IPS DF 19.7 (cell line): ENCODE measurements at places on chromosomes 6 and 20.

GRCh38 chr20:63890201-63890576 is 4.7 kb upstream of the DNAJC5 start:
- no peak for DNase-seq

- no peak for DNase-seq
Observed at GRCh38 chr6:6438286-6438685, 117.8 kb upstream of the F13A1 start.

DNA sequence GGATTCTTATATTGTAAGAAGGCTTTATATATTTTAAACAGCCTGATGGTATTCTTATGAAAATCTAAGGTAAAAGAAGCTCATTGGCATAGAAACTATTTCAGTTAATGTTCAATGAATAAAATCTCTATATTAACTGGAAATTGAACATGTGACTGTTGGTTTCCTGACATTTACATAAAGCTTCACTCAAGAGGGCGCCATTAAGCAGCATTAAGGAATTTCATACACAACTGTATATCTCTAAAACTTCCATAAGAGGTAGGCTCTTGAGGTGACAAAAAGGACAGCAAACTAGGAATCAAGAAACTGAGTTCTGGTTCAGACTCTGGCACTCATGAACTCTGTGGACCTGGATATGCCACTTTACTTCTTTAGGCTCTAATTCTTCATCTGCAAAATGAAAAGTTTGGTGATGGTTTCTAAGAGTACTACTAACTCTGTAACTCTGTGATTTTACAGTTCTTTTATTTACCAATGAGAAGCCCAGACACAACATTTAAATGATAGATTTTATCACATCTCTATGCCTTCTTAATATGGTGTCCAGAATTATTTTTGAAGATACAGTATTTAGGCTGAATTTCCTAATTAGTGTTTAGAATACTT is 147.5 kb downstream of the FLRT3 start:
- no peak for DNase-seq

- DNase-seq = no peak
Observed at GRCh38 chr6:130020073-130020906, 1.9 kb downstream of the L3MBTL3 start.

DNA sequence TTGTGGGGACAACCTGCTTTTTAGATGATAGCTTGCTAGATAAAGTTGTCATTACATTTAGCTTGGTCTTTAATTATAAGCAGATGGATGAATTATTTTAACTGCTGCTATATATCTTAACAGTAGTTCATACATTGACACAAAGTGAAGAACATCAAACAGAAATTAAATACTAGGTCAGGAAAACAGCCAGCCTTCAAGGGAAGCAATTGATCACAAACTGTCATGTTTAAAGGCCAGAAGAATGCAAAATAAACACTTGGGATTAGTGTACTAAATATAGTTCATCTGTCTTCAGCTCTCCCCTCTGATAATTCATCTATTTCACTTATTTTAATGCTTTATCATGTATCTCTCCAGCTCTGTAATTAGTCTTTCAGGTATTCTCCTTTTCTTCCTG is 225.1 kb upstream of the FERMT1 start:
- DNase-seq = no peak

DNA sequence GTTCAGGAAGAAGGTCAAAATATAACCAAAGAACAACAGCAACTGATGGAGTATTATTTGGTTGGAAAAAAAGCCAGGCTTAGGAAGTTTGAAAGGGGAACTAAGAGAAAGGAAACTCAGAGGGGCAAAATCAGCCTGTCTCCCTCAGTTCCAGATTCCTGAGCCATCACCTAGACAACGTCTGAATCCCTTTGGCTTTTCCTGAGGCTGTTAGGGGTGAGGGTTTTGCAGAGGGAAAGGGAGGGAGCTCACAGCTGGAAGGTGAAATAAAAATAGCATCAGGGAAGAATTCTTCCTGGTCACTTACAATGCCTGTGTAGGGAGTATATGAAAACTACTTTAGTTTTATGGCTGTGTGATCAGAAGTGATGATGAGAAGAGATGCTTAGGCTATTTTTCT is 100.5 kb downstream of the SOBP start:
- no peak for DNase-seq

DNA sequence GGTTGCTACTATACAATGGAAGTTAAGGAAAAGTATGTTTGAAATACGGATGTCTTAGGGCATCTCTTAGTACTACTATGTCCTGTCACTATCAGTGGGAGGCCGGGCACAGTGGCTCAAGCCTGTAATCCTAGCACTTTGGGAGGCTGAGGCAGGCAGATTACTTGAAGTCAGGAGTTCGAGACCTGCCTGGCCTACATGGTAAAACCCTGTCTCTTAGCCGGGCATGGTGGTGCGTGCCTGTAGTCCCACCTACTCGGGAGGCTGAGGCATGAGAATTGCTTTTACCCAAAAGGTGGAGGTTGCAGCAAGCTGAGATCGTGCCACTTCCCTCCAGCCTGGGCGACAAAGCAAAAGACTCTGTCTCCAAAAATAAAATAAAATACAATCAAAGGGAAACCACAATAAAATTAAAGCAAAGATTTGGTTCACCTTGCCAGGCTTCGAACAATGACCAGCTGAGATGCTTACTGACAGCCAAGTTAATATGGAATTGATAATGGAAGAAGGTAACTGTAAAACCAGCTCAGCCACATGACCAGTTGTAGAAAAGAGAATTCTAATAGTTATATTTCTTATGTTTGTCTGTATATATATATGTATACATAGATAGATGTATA is 6.5 kb downstream of the CD24 start:
- no peak for DNase-seq

GRCh38 chr6:139124887-139125672 is 9.8 kb upstream of the HECA start:
- no peak for DNase-seq

DNA sequence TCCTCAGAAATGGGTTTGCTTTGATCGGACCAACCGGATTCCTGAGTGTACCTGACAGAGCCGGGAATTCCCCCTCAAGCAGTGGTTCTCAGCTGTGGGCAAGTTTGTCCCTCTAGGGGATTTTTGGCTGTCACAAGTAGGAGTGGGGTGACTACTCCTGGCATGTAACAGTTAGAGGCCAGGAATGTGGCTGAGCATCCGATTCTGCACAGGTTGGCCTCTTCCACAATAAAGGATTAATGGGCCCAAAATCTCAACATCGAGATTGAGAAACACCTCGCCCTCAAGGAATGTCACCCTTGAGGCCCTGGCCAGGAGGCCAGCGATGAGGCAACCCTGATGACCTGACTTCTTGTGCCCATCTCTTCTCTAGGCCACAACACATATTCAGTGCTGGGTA is 7.9 kb downstream of the AGPAT4 start:
- DNase-seq = no peak

GRCh38 chr20:20065361-20065760 is 13.0 kb downstream of the CFAP61 start:
- DNase-seq = no peak

DNA sequence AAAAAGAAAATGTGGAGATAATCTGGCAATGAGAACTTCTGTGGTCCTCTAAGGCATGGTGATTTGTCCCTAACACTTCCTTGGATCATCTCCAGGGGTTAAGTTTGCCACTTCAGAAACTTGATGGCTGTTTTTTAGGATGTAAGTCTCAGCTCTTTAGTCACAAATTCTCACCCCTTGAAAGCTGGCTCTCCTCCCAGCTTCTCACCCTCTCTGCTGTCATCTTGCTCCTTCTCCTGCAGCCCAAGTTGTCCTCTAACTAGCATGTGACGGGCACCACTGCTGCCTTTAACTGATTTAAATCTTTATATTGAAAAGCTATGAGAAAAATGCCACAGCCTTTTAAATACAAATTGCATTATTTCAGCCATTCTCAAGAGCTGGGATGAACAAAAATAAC is 107.8 kb downstream of the MAP3K5 start:
- DNase-seq = no peak

- DNase-seq = no peak
Observed at GRCh38 chr6:157055863-157056262, 267.5 kb downstream of the TMEM242 start.

- no peak for DNase-seq
Observed at GRCh38 chr6:148943451-148943850, 196.6 kb downstream of the UST start.

- no peak for DNase-seq
Observed at GRCh38 chr6:82739303-82739702, 326.3 kb downstream of the UBE3D start.

- no peak for DNase-seq
Observed at GRCh38 chr6:118725944-118726343, 74.6 kb upstream of the CEP85L start.

GRCh38 chr20:1479831-1480595 is 11.2 kb downstream of the SIRPB2 start:
- DNase-seq = no peak

DNA sequence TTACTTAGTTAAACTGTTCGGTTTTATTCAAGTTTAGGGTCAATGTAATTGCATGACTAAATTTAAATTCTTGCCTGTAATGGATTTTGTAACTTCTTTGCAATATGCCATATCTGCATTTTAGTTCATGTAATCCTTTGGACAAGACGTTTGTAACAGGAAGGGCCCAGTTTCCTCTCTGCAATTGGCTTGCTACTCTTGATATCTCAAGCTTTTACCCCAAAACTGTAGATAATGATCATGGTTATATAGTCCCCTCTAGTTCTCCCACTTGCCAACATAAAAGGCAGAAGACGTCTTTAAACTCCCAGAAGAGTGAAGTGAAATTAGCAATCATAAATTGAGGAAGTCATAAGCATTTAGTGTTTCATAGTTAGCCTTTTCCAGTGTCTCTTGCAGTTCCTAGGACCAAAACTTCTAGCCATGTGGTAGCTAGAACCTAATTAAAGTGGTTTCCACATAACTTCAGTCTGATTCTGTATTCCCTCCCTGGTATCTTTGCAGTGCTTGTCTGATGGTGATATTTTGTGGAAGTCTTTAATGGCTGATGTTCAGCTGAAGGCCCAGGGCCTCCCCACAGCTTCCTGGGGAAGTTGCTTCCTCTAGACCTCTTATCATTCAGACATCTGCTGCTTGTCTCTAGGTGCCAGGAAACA is 117.8 kb upstream of the SUPT3H start:
- no peak for DNase-seq

DNA sequence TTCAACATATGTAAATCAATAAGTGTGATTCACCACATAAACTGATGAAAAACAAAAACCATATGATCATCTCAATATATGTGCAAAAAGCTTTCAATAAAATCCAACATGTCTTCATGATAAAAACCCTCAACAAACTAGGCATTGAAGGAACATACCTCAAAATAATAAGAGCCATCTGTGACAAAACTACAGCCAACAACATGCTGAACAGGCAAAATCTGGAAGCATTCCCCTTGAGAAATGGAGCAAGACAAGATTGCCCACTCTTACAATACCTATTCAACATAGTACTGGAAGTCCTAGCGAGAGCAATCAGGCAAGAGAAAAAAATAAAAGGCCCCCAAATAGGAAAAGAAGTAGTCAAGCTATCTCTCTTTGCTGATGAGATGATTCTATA is 76.5 kb downstream of the OTOR start:
- DNase-seq = no peak

GRCh38 chr6:125203395-125203794 is 49.8 kb downstream of the TPD52L1 start:
- no peak for DNase-seq

- DNase-seq = no peak
Observed at GRCh38 chr6:41805830-41806774, 18.6 kb downstream of the TOMM6 start.

DNA sequence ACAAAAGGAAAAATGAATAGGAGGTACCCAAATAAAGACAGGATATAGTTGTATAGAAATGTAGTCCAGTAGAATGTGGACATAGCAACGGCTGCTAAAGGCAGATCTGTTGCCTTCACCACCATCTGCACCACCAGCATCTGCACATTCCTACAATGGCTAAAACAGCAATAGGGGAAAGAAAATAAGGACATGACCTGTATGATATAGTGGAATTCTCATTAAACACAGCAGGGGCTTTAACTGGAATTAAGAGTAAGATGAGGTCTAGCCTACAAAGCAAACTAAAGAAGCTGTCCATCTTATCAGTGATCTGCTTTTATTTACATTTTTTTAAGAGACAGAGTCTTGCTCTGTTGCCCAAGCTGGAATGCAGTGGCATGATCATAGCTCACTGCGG is 26.8 kb upstream of the SCAF8 start:
- no peak for DNase-seq

- no peak for DNase-seq
Observed at GRCh38 chr6:93164781-93165180, 254.6 kb downstream of the EPHA7 start.

DNA sequence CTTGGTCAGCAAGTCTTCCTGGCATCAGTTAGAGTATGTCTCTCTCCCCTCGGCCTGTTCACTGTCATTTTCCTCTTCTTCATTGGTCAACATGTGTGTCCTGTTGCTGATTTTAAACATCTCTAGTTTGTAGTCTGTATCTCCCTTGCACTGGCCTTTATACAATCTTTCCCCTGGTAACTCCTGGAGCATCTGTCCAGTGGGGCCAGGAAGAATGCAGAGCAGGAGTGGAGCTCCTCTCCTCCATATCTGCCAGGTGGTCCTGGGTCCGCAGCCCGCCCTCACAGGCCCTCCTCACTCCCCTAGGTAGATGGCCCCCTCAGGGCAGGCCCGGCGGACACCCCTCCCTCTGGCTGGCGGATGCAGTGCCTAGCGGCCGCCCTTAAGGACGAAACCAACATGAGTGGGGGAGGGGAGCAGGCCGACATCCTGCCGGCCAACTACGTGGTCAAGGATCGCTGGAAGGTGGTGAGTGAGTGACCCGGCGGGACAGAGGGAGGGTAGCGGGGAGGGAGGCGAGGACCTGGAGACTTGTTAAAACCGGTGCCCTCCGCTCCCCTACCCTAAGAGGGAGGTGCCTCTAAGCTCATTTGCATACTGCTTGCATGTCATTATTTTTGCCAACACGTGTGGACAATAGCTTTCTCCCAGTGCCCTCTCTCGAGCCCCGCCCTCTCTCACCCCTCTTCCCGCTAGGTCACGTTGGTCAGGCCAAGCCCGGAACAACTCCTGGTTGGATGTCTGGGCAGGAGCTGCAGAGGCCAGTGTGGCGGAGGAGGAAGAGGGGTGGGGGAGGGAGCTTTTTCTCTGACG is 3.2 kb downstream of the TTBK1 start:
- DNase-seq = peak; percentile 90

DNA sequence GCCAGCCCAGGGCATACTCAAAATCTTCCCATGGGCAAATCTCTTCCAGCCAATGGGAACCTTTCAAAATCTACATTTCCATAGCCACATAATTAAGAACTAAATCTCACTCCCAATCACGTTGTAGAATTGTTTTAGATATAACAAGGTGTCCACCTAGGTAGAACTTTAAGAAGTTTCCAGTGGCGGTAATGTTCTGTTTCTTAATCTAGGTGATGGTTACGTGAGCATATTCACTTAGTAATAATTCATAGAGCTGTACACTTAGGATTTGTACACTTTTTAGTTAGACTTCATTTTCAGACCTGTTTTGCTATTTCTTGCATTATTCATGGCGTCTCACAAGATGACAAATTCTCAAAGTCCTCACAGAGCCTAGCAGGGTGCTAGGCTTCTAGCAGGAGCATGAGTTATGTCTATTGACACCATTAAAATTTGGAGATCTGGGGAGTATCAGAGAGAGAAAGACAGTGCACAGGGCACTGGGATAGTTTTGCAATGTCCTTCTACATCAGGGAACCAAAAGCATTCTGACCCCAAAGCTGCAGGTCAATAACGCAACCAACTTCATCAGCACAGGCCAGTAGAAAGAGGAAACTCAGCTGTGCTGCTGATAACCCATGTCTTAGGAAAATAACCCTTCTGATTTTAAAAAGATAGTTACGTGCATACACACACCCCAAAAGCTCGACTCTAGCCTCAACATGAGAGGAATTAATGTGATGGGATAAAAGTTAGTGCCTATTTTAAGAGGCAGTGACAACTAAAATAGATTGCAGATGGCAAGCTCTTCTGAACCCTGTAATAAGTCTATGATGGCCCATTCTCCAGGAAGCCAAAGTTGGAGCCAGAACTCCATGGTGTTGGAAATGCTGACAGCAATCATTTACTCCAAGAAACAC is 518.1 kb upstream of the JARID2 start:
- DNase-seq = no peak
